ENCODE measurements at places on chromosomes 6 and 20.

GRCh38 chr6:326896-327537 lies 34.7 kb downstream of the DUSP22 start:
- DNase-seq: no peak

DNA sequence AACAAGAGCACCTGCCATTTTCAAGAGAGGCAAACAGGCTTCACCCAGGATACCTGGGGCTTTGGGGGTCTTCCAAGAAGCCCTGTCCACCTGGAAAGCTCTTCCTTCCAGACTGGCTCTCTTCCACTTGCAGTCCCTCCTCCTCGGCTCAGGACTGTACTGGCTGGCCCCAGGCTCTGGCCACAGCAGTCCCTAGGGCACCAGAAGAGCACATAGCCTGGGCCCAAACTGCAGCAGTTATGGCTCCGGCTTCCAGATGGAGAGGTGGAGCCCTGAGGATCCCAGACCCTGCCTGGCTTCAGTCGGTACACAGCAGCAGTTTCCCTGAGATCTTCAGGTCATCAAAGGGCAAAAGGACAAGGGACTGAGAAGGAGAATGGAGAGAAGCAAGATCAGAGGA lies 1.6 kb upstream of the SLC35B2 start:
- DNase-seq: no peak

GRCh38 chr20:50508171-50508755 lies 1.9 kb upstream of the PTPN1 start:
- DNase-seq: no peak

GRCh38 chr6:31400467-31401289 lies 2.7 kb upstream of the MICA start:
- DNase-seq: peak; percentile 63

GRCh38 chr6:79635232-79635543 lies 4.1 kb downstream of the SH3BGRL2 start:
- no peak for DNase-seq

DNA sequence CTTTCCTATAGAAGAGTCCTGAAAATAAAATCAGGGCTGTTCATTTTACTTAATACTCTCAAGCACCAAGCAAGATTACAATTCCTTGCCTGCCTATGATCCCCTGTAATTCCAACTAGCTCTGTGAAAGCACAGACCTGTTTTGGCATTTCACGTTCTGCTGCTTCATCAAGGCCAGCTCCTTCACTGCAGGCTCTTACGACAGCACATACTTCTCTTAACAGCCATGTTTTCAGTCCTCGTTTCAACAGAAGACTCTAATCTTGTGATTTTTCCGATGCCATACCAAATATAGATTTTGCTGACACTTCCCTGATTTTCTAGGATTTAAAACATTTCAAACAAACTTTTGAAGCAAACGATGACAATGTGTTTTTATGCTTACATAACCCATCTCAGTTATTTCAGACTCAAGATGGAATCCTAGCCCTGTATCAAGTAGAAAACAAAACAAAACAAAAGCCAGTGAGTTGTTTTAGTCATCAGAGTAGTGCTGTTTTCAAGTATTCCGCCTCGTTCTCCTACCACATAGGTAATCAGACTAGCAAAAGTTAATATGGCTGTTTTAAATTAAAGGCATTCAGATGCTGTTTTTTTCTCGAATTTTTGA lies 616.5 kb upstream of the CITED2 start:
- no peak for DNase-seq

DNA sequence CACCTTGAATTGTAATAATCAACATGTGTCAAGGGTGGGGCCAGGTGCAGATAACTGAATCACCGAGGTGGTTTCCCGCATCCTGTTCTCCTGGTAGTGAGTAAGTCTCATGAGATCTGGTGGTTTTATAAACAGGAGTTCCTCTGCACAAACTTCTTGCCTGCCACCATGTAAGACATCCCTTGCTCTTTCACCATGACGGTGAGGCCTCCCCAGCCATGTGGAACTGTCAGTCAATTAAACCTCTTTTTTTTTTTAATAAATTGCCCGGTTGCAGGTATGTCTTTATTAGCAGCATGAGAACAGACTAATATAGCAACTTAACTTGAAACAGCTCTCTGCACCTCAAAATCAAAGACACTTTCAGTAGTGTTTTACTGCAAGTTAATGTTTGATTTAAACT lies 121.6 kb downstream of the OGFRL1 start:
- no peak for DNase-seq

DNA sequence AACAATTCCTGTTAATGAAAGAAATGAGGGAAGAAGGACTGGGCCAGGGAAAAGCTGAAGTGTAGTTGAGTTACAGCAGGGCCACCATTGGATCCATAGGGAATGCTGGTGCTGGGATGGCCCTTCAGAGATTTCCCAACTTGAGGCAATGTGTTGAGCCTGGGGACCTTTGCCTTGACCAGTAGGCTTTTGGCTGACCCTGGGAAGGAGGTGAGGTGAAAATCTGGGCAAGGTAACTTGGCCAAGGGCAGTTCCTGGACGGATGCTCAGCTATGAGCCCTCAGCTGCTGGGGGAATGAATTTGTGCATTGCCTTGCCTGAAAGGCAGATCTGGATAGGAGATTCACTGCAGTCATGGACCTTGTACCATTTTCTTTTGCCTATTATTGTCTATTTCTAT lies 20.4 kb downstream of the UTRN start:
- DNase-seq: no peak

GRCh38 chr6:148932731-148933130 lies 185.9 kb downstream of the UST start:
- DNase-seq: no peak

GRCh38 chr6:33272275-33273128 lies 627 bp downstream of the RPS18 start:
- DNase-seq: no peak

DNA sequence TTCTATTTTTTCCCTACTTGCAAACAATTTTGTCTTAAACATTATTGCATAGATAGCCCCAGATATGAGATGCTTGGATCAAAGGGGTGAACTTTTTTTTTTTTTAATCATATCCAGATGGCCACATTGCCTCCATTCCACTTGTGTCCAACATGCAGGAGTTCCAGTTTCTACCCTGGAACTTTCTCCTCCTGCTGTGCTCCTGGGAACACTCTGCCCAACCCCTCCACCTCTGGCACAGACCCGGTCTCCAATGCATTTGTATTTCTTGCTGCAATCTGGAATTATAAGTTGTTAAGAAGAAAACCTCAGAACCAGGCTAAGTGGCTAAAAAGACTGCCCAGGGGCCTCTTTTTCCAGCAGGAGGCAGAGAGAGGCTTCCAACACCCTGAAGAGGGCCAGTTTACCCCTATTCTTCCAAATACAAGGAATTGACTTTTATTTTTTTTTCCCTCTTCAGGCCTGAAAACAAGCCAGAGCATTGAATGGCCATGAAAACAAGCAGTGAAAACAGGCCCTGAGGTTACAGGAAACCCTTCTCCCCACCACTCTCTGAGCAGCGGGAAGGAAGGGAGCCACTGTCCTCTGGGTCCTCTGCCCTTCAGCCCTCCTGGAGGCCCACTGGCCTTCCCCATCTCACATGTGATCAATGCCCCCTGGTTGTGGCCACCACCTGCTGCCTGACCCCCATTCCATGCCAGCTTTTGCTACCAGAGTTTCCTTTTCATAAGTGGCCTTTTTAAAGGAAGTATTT lies 44.3 kb downstream of the PDYN start:
- DNase-seq: no peak

DNA sequence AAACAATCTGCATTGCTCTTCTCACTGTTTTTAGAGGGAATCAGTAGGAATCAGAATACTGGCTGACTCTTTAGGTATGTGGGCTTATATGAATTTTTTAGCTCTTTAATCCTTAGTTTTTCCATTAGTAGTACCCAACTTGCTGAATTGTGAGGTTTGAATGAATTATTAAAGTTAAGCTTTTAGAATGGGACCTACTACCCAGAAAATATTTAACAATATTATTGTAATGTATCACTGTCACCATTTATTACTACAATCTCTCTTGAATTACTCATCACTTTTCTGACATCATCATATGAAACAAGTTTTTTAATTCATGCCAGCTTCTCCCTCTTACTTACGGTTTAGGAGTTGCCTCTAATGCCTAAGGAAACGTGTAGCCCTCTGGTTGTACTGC lies 212.7 kb downstream of the BCKDHB start:
- no peak for DNase-seq

GRCh38 chr6:34154668-34155447 lies 9.0 kb upstream of the GRM4 start:
- no peak for DNase-seq

GRCh38 chr6:43886067-43886461 lies 116.1 kb downstream of the VEGFA start:
- DNase-seq: no peak

- no peak for DNase-seq
Observed at GRCh38 chr6:118974790-118975189, 39.8 kb upstream of the MCM9 start.

DNA sequence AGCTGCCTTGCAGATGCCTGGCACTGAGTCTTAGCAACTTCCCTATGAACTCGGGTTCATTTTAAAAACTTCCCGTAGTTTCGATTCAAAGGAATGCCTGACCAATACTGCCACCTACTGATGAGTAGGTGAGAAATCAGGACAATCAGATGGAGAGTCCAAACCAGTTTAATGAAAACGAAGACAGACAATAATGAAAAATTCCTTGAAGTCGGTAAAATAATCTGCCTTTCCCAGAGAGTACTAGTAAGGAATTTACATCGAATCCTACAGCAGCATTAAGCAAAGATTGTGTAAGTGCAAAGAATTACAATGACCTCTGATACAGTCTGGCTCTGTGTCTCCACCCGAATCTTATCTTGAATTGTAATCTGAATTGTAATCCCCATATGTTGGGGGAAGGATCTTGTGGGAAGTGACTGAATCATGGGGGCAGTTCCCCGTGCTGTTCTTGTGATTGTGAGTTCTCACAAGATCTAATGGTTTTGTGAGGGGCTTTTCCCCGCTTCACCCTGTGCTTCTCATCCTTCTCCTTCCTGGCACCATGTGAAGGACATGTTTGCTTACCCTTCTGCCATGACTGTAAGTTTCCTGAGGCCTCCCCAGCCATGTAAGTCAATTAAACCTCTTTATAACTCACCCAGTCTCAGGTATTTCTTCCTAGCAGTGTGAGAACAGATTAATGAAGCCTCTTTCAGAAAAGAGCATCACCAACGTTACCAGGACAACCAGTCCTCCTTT lies 134.4 kb downstream of the ARHGAP18 start:
- DNase-seq: no peak

DNA sequence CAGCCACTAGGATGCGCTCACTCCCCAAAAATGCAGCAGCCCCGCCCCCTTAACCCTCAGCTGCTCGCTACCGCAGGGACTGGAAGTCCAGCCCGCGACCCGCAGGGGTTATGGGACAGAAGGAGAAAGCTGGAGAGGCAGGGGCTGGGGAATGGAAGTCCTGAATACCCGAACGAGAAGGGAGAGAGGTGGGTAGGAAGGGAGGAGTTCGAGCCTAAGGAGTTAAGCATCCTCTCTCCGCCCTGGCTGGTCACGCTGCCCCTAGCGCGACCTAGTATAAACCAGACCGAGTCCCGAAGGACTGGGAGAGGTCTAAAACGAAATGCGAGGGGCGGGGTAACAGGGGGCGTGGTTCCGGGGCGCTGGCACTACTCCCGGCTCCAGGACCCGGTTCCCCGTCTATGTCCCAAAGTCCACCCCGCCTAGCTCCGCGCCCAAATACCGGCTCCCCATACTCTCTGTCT lies 448 bp upstream of the DDAH2 start:
- peak; percentile 88 for DNase-seq

GRCh38 chr20:8073024-8073832 lies 53.7 kb upstream of the TMX4 start:
- DNase-seq: no peak

DNA sequence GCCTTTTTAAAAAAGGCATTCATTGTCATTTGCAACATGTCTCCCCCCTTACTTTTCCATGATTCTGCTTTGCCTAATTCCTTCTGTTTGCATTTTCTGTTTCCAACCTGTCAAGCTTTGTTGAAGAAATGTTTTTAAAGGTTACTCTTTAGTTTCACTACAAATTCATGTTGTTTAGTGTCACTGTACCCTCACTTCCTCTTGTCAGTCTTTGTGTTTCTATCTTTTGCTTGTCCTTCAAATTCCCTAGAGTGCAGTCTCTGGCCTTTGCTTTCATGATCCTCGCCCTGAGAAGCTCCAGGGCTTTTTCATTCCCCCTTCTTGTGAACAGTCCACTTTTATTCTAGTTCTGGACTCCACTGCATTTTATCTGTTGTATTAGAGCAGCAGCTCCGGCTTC lies 90.6 kb downstream of the MAP3K4 start:
- DNase-seq: no peak

GRCh38 chr6:138847884-138848283 lies 52.0 kb downstream of the ECT2L start:
- no peak for DNase-seq

DNA sequence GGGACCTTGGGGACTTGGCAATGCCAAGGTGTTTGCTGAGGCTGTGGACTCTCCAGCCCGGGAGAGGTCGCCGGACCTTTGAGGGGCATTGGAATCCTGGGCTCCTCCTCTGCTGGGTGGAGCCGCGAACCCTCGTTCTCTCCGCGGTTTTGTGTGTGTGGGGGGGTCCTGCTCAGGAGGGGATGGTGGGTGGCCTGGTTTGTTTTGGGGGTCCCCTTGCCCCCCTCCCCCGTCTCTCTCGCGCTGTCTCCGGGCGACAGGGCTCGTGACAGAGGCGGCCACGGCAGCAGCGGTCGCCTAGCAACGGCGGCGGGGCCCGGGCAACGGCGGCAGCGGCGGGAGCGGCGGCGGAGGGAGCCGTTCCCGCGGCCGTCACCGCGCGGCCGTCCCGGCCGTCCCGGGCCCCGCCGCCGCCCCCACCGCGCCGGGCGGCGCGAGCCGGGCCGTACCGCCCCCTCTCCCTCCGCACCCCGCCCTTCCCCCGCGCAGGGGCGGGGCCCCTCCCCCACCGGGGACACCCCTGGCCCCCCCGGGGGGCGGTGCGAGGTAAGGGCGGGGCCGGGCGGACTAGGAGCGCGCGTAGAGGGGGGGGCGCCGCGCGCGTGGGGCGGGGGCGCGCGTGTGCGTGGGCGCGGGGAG lies 7.8 kb downstream of the SYNGAP1 start:
- DNase-seq: no peak

DNA sequence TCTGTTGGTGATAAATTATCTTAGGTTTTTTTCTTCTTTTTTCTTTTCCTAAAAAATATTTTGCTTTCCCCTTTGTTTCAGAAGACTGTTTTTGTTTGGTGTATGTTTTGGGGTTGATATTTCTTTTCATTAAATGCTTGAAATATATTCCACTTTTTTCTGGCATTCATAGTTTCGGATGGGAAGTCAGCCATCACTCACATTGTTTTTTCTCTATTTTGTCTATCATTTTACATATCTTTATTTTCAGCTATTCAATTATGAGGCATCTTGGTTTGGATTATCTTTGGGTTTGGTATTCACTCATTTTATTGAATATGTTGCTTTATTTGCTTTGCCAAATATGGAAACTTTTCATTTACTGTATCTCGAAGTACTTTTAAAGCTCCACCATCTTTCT lies 600.5 kb upstream of the EYS start:
- no peak for DNase-seq

- DNase-seq: no peak
Observed at GRCh38 chr20:48711696-48712464, 115.9 kb downstream of the PREX1 start.

GRCh38 chr6:119071576-119071975 lies 6.9 kb downstream of the FAM184A start:
- DNase-seq: no peak

- no peak for DNase-seq
Observed at GRCh38 chr6:69343851-69344250, 453.0 kb downstream of the LMBRD1 start.

- DNase-seq: no peak
Observed at GRCh38 chr6:45690846-45691245, 313.1 kb upstream of the SUPT3H start.

Measured in omental fat pad (tissue), 4 donors.